ENCODE measurements at places on chromosomes 12 and 14. TPM values are rescaled to one million over a fixed set of nuclear protein-coding genes. Genes with fewer than 3 reads are reported as not detected.

HHIPL1 gene
- 0.09 TPM for polyA plus RNA-seq

SYCP3 gene
- polyA plus RNA-seq, result not detected

SLC39A2 gene
- polyA plus RNA-seq, result not detected

NANOG gene
- not detected for polyA plus RNA-seq

FAR2 gene
- polyA plus RNA-seq, result 8.8 TPM

SLC5A8 gene
- polyA plus RNA-seq, result not detected

GRCh38 chr14:38485026-38485425, 229.1 kb upstream of the CLEC14A start:
- DNase-seq, result no peak

GRCh38 chr14:63642656-63643382, 1.1 kb upstream of the WDR89 start:
- DNase-seq, result no peak

GRCh38 chr14:20587489-20588154, at the start of gene RNASE11:
Gene RNASE11, minus strand, starts transcription at chr14:20588001.
- DNase-seq, result no peak

DNA sequence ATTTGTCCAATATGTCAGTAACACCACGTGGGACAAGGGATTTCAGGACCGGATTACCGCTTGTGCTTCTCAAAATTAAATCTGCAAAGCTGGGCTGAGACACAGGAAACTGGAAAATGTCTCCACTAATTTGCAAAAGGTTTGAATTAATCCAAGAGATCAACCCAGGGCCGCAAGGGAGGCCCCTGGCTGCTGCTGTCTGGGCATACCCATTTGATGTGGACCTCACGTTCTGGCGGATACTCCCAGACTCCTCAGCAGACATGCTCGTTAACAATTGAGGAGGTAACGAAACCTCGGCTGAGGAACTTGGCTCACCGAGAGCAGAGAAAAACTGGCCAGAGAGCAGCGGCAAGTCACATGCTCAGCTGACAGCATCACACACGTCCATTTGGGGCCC, 180.6 kb downstream of the SLC15A4 start:
- no peak for DNase-seq

- DNase-seq, result no peak
Observed at GRCh38 chr14:58002618-58003017, 136.7 kb upstream of the SLC35F4 start.

DNA sequence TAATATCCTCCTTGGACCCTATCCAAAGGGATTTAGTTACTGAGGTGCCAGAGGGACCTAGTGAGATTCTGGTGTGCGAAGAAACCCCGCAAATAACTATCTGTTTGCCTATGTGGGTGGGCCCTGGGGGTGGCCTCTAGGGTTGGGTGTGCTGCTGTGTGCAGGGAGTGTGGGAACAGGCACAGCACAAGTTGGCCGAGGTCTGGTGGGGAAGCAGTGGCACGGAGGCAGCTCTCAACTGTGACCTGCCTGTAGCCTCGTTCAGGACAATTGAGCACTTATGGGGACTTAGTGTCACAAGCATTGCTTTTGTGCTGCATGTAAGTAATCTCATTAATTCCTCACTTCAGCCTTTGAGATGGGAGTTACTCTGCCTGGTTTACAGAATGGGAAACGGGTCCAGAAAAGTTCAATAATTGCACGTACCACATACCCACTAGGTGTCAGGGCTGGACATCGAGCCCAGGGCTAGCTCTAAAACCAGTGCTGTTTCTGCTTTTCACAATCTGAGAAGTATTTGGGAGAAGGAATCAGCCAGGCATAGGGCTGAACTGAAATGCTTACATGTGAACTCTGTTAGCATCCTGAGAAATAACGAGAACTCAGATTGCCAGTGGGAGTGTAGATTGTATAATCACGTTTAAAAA, 58.8 kb downstream of the TECPR2 start:
- DNase-seq, result no peak

- no peak for DNase-seq
Observed at GRCh38 chr12:127008755-127009403, 1258.1 kb upstream of the TMEM132C start.

DNA sequence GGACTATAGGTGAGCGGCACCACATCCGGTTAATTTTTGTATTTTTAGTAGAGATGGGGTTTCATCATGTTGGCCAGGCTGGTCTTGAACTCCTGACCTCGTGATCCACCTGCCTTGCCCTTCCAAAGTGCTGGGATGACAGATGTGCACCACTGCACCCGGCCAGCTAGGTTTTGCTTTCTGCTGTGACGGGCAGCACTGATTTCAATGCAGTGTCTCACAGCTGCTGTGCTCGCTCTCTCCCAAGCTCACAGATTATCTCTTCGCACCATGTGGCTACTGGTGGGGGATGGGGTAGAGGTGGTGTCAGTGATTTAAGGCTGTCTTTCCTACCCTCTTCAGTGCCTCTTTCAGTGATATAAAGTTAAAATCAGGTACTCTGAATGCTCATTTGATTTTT, 909.1 kb downstream of the TRHDE start:
- no peak for DNase-seq

GRCh38 chr12:101200145-101200544, 9.9 kb downstream of the SLC5A8 start:
- DNase-seq, result no peak

DNA sequence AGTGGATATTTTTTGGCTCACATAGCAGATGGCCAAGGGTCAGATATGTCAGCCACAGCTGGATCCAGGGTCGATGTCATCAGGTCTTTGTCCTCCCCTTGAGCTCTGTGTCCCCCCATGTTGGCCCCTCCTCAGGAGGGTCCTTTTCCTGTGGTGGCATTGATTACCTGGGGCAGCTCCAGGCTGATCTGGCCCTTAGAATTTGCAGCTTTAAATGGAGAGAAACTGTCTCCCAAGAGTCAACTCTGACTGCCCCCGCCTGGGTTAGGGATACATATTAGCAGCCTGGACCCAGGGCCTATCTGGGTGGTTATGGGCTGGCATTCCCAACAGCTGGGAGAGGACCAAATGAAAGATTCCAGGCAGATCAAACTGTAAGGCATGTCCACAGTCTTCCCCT, 330.5 kb downstream of the RGS6 start:
- DNase-seq, result no peak

DNA sequence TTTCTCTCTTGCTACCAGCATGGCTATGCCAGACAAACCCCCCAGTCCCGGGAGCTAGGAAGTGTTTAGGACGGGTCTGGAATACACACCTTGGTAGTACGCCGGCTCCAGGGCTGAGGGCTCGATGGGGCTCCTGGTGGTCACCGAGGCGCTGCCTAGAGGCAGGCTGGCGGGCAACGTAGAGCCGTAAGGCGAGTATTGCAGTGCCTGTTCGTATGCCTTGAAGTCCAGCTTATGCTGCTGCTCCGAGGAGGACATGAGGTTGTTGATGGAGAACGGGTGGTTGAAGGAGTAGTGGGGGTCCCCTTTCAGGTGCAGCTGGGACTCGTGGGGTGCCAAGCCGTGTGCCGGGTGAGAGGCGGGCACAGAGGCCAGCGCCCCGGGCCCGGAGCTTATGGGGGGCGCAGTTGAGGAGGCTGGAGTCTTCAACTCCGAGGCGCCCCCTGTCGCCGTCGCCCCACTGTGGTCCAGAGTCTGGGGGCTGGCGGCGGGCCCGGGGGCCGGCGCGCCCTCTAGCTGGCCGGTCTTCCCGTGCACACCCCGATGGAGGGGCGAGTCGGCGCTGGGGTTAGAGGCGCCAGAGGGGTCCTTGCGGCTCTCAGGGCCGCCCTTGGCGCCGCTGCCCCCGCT, 3.6 kb downstream of the FOXA1 start:
- no peak for DNase-seq

DNA sequence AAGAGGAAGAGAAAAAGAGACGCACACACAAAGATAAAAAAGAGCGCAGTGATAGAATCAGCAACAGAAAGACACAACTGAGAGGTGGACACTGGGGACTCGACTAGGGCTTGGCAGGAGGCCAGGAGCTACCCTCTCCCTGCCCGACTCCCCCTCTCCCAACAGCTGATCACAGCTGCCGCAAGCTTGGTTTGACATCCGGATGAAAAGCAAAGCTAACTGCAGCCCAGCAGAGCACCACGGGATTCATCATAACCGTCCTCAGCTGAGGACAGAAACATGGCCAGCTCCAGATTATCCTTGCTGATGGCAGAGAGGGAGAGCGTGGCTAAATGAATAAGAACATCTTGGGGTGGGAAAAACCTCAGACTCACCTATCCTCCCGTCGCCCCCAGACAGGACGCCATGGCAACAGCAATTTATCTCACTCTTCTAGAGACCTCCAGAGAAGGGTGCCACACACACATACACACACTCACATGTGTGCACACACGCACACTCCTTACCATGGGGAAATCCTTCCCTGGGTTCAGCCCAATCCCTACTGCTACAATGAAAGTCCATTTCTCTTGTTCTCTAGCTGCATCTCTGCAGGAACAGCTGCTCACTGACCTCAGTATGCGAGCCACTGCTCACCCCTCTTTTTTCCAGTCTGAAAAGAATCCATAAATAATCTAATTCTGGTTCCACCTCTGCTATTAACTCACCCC, 135.3 kb downstream of the NTF3 start:
- DNase-seq, result no peak

- no peak for DNase-seq
Observed at GRCh38 chr12:82474181-82474797, 116.0 kb downstream of the METTL25 start.

- no peak for DNase-seq
Observed at GRCh38 chr14:77123381-77124325, 17.9 kb downstream of the ZDHHC22 start.

DNA sequence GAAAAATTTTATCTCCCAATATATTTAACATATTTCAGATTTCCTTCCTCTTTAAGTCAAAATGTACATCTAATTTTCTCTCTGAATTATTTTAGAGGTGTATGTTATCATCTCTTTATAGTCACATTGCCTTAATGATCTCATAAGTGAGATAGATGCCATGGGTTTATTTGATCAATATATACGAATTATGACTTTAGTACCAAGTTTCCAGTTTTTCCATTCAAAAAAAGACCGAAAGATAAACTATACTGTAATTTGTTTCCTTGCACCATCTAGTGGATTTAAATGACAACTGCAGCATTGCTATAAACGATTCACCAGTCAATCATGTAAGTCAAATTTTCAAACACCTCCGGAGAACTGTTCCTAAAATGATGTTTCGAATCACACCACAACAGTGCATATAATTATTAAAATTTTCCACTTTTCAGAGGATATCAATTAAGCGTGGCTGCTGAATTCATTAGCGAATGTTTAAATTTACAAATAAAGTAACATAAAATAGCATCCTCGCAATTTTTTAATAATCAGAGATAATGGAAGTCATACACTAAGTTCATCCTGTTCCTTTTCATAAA, 419 bp upstream of the ATXN7L3B start:
- peak; percentile 48 for DNase-seq

DNA sequence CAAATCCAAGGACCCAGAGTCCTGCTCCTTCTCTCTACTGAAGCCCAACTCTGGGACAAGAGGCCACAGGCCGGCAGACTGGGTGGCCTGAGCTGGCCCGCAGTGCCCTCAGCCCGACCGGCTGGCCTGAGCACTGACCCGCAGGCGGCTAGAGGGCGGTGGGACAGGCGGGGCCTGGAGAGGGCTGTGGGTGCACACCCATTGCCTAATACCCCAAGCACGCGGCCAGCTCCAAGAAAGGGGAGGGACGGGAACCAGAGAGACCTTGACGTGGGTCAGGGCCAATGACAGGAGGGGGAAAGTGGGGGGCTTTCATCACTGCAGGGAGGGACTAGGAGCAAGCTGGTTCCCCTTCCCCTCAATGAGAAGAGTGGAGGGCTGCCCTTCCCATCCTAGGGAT, 2.0 kb upstream of the WNT10B start:
- DNase-seq, result peak; percentile 49

DNA sequence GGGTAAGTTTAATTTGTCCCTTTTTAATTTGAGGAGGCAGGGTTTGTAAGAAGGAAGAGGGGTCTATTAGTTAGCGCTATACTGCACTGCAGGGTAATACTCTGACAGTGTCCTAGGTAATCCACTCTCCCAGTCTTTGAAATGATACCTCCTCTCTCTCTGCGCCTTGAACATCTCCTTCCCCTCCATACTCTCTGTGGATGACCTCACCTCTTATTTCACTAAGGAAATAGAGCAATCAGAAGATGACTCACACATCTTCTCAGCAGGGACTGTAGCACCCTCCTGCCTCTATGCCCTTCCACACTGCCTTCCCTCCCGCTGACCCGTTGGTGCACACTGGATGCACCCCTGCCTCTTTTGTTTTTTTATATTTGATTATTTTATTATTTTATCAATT, 94.2 kb downstream of the GRIP1 start:
- no peak for DNase-seq

DNA sequence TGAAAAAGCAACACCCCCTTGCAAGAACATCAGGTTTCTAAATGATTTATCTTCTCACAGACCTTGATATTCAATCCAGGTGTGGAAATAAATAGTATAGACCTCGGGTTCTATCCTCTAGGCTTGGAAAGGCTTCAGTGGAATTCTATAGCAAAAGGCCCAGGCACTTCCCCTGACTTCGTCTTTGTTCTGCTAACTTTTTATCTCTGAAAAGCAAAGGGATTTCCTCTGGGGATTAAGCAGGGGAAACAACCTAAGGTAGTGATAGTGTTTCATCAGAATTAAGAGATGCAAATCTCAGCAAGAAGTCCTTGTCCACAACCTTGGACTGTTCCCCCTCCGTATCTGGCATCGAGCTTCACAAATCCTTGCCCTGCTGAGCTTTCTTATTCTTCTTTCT, 59.5 kb upstream of the DUSP6 start:
- DNase-seq, result no peak

DNA sequence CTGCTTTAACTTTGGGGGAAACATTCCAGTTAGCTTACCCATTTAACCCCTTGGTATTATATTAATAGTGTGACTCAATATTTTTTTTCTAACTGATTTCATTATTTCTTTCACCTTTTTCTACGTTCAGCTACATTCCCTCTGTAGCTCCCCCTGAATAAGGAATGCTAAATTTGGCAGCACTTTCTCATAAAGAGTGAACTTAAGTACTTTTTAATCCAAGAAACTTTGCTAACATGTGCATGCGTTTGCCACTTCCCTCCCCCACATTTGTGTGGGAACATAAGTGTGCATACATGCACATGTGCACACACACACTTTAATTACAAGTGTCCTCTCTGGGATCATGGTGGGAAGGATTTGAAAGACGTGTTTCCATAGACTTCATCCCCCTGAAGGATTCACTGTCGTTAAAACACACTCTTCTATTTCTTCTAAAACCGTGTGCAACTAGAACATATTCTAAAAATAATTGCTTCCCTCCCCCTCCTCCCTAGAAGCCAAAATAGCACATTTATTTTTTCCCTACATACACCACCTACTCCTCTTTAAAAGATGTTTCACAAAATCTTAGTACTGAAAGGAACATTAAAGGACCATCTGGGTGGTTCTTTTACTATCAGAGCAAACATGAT, 142.6 kb downstream of the PPM1H start:
- no peak for DNase-seq

- peak; percentile 6 for DNase-seq
Observed at GRCh38 chr12:20368651-20369304, 441 bp downstream of the PDE3A start.

DNA sequence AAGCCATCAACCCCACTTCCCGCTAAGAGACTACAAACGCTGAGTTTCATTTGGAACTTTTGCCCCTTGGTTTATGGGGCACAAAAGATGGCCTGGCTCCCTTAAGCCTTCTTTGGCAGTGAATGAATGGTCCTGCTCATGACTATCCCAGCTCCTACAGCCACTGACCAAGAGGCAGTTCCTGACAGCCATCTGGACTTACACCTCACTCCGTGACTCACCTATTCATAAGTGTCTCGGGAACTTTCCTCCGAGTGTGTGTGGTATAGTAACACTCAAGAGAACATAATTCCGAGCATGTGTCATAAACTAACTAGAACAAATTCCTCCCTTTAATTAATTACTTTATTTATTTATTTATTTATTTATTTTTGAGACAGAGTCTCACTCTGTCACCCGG, 51.9 kb upstream of the NUDT4 start:
- no peak for DNase-seq

GRCh38 chr14:24701062-24701461, 67.1 kb upstream of the GZMB start:
- no peak for DNase-seq

Data from CD14-positive monocyte (primary cell).